ENCODE measurements at places on chromosomes 6 and 20.

DNA sequence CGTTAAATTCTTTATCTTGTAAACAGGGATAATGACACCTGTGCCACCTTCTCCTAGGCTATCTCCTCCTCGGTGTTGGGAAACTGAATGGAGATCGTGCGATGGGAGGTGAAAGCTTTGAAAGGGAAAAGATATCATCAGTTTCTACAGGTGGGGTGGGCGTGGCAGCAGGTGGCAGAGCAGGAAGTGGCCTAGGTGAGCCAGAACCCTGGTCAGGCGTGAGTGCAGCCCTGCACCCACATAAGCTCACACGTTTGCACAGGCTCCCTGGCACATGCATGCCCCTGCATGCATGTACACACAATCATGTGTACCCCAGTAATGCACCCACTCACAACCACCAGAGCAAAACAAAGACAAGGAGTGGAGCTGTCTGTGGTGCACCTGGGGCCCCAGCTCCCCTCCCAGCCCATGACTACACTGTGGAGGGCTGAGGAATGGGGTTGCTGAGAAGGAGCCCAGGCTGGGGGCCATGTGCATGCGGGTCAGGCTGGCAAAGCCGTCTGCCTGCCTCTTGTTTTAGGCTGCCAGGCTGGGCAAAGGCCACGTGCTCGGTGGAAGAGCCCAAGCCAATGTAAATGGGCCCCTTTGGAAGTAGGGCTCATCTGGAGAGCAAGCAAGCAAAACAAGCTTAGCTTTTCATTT, 61.5 kb downstream of the TFAP2C start:
- DNase-seq = no peak

DNA sequence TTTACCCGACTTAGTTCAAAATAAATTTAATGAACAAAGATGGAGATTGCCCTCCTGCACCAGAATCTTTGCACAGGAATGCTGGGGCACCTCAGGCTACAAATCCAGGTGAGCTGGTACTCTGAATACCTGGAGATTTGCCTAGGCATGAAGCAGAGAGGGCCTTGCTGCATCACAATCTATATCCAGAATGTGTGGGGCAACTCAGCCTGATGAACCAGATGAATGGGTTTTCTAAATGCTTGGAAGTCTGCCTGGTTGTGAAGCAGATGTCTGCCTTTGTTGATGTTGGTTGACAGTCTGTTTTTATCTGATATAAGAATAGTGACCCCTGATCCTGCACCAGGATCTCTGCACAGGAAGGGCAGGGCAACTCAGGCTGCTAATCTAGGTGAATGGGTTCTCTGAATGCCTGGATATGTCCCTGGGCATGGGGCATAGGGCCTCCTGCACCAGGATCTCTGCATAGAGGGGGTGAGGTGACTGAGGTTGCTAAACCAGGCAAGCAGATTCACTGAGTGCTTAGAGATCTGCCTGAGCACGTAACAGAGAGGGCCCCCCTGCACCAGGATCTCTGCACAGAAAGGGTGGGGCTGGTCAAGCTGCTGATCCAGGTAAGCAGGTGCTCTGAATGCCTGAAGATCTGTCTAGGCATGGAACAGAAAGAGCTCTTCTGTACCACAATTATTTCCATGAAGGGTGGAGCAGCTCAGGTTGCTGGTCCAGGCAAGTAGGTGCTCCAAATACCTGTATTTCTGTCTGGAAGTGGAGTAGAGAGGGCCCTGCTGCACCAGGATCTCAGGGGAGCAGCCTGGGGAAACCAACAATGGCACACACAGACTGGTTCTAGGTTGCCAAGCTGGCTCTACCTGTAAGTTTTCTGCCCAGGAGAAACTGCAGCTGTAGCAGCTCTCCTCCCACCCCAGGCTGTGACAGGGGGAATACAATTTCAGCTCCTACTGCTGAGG, 437.5 kb downstream of the MMUT start:
- no peak for DNase-seq

DNA sequence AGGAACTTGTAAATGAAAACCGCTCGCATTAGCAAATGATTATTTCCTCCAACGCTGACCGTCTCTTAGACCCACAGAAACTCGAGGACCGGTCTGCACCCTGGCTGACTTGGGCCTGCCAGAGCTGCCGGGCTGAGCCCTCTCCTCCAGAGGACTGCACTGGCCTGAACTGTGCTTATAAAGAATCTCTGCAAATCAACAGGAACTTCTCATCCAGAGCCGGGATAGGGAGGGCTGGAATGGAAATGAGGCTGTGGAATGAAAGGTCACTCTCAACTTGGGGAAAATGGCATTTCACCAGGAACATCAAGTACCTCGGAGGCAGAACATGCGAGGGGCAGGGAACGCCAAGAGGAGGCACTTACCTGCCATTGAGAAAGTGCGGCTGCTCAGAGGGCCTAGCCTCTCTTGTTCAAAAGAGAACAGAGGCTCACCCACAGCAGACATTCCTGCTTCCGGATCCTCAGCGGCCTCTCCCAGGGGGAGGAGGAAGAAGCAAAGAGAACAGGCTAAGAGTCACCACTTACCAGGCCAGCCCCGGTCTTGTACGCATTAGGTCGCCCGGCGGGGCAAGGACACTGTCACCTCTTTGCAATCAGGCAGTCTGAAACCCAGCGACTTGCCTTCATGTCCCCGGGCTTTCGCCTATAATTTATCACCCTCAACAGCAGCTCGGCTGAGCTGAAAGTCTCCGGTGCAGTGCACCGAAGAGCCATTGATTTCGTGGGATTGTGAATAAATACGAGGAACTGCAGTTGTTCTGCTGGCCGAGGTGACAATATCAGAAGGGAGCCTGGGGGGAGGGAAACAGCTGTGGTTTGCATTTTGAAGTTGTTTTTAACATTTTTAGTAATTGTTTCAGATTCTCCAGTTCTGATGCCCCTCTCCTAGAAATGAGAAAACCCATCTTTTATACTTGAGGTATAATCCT, 37.6 kb downstream of the ZMYND8 start:
- DNase-seq = peak; percentile 77

GRCh38 chr6:168799067-168799466, 358.1 kb downstream of the SMOC2 start:
- no peak for DNase-seq

DNA sequence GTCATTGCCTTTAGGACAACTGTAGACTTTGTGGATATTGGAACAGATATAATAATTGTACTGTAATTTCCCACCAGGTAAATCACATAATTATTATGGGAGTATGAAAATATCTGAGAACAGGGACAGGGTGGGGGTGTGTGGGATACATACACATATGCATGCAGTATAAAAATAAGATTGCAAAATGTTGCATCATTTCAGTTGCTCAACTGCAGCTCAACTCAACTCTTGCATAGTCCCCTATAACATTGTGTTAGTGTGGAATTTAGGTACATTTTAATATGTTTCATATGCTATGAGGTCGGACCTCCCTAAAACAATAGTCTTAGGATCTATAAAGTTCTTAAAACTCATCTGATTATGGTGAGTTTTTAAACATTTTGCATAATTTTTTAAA, 275.0 kb upstream of the FLRT3 start:
- no peak for DNase-seq

DNA sequence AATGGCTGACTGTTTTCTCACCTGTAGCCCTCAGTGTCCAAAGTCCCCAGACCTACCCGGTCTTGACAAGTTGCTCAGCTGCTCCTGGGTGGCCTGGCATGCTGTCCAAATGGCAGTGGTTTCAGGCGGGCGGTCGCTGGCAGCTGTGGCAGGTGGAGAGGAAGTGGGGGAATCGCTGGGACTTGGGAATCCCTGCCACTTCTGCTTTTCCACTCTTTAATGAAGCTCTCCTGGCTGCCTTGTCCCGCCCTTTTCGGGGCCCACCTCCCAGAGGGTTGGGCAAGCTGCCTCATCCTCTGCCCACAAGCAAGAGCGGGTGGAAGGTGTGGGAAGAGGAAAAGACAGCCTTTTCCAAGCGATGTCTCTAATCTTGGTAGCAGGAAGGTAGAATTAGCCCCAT, at the start of gene OCSTAMP:
Gene OCSTAMP, minus strand, starts transcription at position 194 of the 400 bp plus-strand sequence. Its CDS starts 94 bp downstream, at position 100.
- no peak for DNase-seq

GRCh38 chr20:57525328-57526086, 567 bp upstream of the CTCFL start:
- DNase-seq = no peak

DNA sequence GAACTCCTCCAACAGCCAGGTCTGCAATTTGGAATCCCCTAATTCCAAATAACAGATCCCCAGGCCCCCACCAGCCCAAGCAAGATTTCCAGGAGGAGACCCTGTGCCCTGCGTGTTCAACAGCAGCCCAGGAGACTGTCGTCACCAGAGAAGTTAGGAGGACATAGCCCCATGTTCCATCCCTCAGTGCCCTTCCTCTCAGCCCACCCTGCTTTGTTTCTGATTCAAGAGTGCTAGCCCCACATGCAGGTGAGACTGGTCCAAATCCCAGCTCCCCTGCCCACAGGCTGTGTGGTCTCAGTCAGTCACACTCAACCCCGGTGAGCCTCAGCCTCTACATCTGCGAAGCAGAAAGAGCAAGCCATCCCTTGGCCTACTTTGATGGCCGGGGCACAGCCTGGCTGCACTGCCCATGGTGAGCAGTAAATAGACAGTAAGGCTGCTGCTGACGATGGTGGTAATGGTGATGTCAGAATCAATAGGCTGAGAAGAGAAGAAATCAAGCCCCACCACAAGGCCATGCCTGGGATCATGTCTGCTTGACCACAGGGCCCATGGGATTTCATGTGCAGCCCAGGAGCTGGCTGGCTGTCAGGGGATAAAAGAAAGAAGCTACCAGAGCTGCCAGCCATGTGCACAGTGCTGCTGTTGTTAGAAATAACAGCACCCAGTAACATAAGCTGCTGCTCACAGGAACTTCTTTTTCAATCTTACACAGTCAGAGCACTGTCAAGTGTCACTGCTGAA, 51.5 kb upstream of the NXT1 start:
- DNase-seq = no peak

DNA sequence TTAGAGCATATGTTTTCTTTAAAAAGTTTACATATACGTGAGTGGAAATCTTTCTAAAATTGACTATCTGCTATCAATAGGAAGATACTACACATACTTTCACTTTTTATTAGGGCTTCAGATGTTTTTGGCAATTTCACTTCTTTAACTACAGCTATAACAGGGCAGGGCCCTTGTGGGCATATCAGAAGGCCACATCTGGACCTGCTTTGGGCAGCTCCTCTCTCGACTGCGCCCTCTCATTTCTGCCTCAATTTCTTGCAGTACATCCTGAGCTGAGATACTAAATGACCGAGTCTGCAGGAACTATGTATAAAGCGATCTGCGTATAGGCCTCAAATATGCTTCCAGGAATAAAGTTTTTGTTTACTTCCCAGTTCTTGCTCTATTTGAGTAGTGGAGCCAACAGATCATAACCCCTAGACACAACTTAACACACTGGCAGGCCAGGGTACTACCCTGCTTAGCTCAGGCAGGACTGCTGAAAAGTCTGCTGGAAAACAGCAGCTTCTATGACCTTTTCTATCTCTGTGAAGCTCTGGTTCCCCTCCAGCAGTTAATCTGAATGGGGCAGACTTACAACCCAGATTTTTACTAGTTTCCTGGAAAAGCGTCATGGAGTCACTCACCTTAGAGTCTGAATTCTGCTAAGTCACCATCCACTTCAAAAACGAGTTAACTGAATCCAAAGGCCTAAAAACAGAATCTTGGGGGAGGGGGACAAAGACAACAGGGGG, 12.7 kb downstream of the GCLC start:
- no peak for DNase-seq

GRCh38 chr20:15759594-15759993, 813.7 kb downstream of the KIF16B start:
- no peak for DNase-seq

- no peak for DNase-seq
Observed at GRCh38 chr6:143939364-143939763, 68.7 kb downstream of the PLAGL1 start.

- DNase-seq = no peak
Observed at GRCh38 chr20:1323256-1323655, 5.7 kb downstream of the SDCBP2 start.

GRCh38 chr20:16475225-16475624, 98.0 kb downstream of the KIF16B start:
- DNase-seq = peak; percentile 5

DNA sequence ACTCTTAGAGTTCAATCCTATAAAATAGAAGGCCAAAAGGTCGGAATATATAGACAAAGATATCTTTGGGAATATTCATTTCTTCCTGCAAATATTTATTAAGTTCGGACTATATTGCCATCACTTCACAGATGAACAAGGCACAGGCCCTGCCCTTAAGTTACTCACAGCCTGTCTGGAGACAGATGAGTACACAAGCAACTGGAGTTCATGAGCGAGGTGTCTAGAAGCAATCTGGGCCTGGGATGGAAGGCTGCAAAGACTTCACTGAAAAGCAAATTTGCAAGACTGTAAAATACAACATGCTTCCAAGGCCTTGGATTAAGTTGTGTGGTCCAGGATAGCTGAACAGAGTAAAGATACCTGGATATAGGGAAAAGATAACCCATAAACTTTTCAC, 56.7 kb upstream of the CEP85L start:
- no peak for DNase-seq

GRCh38 chr6:50849796-50850180, 31.1 kb downstream of the TFAP2B start:
- no peak for DNase-seq

- no peak for DNase-seq
Observed at GRCh38 chr6:137969874-137970273, 102.8 kb downstream of the TNFAIP3 start.

DNA sequence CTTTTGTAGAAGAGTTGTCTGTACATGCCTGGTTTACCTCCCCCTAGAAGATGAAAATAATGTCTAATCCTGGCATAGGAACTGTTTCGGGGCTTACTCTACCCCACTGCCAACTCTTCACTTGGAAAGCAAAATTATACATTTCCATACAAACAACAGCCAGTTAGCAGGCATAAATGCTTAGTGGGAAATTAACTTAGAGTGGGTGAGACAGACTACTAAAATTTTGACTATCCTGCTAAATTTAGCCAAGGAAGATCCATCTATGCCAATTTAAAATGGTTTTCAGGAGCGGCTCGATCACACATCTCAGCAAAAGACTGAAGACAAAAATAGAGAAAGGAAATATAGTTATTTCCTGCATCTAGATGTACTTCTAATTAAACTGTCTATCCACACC, 221.2 kb downstream of the TPBG start:
- DNase-seq = no peak

DNA sequence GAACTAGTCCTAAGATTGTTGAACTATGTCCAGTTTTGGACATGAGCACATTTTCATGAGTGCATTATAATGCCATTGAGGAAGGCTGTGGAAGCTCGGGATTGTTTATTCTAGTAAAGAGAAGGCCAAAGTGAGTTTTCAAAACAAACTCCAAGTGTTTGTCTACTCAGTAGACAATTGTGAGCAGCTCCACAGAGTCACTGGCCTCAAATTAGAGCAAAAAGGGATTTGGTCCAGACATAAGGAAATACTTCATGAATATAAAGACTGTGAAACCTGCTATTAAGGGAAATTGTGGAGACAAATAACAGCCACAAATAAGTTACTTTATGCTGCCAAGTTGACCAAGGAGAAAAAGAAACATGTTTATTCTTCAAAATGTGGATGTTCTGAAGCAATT, 42.6 kb upstream of the PREP start:
- DNase-seq = no peak

GRCh38 chr20:53053595-53053994, 81.4 kb downstream of the TSHZ2 start:
- no peak for DNase-seq

GRCh38 chr20:61170496-61171320, 81.4 kb upstream of the CDH4 start:
- DNase-seq = no peak
